Daoy (cell line): ENCODE measurements at places on chromosomes 5 and 9.
A peak's percentile ranks its signal among the peaks of the same experiment; 100 is the strongest.

GRCh38 chr5:56456002-56456401 is 222.9 kb upstream of the ANKRD55 start:
- DNase-seq, result no peak

DNA sequence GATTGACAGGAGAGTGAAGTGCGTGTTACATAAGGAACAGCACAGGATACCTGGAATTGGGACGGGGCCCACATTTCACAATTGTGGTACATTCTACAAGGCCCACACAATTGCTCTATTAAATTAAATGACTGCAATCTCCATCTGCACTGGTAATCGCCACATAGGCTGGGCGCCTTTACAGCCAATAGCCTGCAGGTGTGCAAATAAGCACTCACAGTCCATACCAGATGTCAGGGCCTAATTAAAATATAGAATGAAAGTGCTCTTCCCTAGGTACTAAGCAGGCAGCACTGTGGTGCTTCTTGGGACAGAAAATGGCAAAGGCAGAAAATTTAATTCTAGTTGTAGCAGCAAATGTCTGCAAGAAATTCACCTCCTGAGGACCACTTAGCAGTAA is 82.7 kb downstream of the ATP10B start:
- no peak for DNase-seq

GRCh38 chr9:109035684-109036423 is 22.6 kb upstream of the CTNNAL1 start:
- DNase-seq, result peak; percentile 69

DNA sequence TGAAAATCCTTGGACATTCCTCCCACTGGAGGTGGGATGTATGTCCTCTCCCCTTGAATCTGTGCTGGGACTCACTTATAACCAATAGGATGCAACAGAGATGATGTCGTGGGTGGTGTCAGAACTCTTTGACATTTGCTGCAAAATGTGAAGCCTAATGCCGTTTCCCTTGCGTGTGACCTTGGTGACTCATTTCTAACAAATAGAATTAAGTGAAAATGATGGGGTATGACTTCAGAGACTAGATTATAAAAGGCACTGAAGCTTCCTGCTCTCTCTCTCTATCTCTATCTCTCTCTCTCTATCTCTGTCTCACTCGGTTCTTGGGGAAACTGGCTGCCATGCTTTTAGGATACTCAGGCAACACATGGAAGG is 126.1 kb upstream of the STC2 start:
- DNase-seq, result peak; percentile 69

GRCh38 chr5:96024683-96025475 is 63.2 kb upstream of the ELL2 start:
- DNase-seq, result no peak

DNA sequence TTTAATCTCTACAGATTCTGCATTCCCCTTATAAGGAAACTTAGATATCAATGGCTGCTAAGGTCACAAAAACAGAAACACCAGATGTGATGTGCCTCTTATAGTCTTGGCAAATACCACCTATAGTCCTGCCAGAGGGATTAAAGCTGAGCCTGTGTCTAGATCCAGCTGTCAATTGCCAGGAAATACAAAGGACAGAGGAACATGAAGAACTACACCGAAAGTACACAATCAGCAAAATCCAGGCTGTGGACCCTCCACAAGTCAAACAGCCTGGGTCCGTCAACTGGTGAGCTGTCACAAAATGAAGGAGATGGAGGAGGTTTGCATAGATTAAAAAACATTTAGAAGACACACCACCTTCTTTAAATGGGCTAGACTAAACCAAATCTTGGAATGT is 85.4 kb downstream of the KLF4 start:
- no peak for DNase-seq
